ENCODE measurements at places on chromosomes 6 and 20. TPM values are rescaled to one million over a fixed set of nuclear protein-coding genes. Genes with fewer than 3 reads are reported as not detected.

PM20D2 gene
- total RNA-seq = 4.2 TPM

COL9A1 gene
- total RNA-seq = not detected

IRF4 gene
- 32.8 TPM for total RNA-seq

- no peak for DNase-seq
These were observed 33.9 kb downstream of the LHFPL5 start for GRCh38 chr6:35839019-35839418.

- DNase-seq = no peak
These were observed 264.3 kb upstream of the RIMS1 start for GRCh38 chr6:71621918-71622519.

GRCh38 chr6:134422426-134423231, 104.7 kb upstream of the SGK1 start:
- no peak for DNase-seq

DNA sequence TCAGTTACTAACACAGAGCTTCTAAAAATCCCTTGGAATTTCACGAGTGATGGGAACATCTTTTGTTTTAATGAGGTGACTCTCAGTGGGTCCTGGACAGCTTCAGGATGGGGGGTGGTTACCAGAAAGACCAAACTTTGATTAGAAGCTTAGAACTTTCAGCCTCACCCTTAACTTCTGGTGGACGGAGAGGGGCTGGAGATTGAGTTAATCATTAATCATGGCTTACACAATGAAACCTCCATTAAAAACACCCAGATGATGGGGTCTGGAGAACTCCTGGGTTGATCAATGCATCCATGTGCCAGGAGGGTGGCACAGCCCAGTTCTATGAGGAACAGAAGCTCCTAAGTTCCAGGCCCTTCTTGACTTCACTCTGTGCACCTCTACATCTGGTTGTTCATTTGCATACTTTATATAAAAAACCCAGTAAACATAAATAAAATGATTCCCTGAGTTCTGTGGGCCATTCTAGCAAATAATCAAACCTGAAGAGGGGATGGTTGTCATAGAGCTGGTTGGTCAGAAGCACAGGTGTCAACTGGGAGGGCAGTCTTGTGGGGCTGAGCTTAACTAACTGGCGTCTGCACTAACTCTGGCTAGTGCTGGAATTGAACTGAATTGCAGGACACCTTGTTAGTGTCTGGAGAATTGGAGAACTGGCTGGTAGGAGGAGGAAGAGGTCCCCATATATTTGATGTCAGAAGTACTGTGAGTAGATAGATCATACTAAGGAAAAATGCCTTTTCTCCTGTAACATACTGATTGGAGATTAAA, 10.3 kb downstream of the RMND1 start:
- no peak for DNase-seq

DNA sequence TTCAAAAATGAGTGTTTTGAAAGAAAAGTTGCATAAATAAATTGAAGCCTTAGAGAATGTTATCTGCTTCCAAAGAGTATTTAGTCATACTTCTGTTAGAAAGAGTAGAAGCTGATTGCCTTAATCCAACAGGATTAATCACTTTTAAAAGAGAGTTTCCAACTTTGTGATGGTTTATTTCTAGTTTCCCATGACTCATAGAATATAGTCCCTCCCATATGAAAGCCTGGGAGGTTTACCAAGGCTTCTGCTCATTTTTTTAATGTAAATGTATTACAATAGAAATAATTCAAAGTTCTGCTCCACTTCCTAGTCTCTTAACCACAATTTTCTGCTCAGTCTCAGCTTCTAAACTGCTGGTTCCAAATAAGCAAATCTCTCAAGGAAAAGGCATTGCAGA, 118.0 kb upstream of the IRAK1BP1 start:
- DNase-seq = no peak

Data from T-helper 17 cell (primary cell).